ENCODE measurements at places on chromosomes 5 and 9.

DNA sequence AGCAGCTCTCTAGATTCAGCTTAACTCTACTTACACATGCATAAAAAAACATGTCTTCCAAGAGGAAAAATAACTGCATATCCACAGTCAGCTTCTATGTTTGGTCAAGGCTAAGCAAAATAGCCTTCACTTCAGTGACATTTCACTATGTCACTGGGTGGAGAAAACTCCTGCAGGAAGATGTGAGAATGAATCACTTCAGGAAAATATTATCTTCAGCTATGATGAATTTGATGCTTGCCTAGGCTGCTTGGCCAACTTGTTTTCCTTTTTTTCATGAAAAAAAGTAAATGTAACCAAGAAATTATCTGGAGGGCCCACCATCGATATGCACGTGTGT, 143.0 kb upstream of the ZNF608 start:
- DNase-seq, result no peak

DNA sequence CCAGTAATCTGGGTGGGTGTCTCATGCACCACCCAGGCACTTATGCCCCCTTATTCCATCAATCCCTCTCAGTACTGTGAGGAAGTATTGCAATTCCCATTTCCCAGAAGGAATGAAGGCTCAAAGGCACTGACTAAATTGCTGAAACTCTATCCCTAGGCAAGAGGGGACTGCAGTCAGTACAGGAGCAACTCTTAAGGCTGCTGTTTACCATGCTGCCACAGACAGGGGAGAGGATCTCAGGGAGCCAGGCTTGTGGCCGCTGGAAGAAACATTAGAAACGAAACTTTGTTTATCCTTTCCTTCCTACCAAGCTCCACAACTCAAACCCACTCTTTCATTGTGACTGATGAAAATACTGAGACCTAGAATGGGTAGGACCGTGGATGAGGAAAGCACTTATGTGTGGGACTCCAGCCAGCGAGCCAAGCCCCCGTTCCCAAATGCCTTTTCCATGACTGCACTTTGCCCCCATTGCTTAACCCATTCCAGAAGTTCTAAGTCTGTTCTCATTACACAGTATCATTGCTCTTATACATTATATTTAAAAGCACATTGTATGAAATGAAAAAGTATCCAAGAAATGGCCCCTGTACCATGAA, 54.3 kb downstream of the TLE1 start:
- no peak for DNase-seq

GRCh38 chr5:94028001-94028400, 286.6 kb upstream of the POU5F2 start:
- no peak for DNase-seq

- DNase-seq, result no peak
These were observed 646 bp downstream of the CARNMT1 start for GRCh38 chr9:75027187-75028107.

GRCh38 chr5:31122998-31123951, 70.2 kb upstream of the CDH6 start:
- DNase-seq, result no peak

All from T follicular helper cell (primary cell).